ENCODE measurements at places on chromosomes 2 and 18. TPM values are rescaled to one million over a fixed set of nuclear protein-coding genes. Genes with fewer than 3 reads are reported as not detected.

GRCh38 chr2:106311041-106311370 lies 116.9 kb upstream of the UXS1 start:
- H3K4me3 ChIP-seq: no peak overlapping the region
- H3K27me3 ChIP-seq: no peaks in the 10 kb centered on the region
- no peaks in the 10 kb centered on the region for H3K4me1 ChIP-seq
- no peak overlapping the region for H3K27ac ChIP-seq

NYAP2 gene
- 0.14 TPM for total RNA-seq

DNA sequence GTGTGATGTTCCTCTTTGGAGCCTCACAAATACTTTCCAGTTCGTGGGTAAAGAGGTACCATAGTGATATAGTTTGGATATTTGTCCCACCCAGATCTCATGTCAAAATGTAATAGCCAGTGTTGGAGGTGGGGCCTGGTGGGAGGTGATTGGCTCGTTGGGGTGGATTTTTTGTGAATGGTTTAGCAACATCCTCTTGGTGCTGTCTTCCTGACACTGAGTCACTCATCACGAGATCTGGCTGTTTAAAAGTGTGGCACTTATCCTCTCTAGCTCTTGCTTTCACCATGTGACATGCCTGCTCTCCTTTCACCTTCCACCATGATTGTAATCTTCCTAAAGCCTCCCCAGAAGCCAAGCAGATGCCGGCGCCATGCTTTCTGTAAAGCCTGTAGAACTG lies 3.0 kb upstream of the CCDC93 start:
- no peak for DNase-seq
- no peaks in the 10 kb centered on the region for H3K36me3 ChIP-seq
- no peaks in the 10 kb centered on the region for H3K27me3 ChIP-seq

DNA sequence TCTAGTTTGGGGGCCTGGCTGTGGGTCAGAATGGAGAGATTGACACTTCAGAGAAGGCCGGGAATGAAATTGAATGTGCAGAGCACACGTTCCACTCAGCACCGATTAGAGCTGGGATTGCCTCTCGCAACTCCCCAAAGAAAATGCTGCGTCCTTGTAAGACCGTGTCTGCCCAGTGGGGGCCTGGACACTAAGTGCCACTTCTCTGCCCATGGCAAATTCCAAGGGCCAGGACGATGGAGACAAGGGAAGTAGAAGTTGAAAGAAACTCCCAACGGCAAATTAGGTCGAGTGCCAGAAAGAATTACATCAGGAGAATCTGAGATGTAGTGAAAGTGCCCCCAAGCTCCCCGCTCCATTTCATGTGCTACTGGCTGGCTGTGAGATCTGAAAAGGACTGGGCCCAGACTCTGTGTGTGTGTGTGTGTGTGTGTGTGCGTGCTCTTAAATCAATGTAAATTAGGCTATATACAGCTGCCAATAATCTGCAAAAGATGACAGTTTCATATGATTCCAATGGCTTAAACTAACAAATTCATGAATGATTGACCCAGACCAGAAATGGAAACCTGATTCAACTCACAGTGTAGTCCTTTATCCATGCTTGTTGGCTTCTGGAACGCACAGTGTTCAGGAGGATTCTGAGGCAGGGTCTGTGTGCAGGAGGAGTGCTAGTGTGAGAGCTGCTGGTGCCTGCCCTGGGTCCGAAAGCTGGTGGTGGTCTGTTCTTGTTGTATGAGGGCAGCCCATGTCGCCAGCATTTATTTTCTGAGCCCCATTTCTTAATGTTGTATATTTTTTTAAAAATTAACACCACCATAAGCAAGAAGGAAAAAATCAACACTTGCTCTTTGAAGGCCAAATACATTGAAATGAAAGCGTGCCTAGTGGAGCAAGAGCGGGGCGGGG lies 234.3 kb downstream of the AGAP1 start:
- H3K36me3 ChIP-seq: no peaks in the 10 kb centered on the region
- DNase-seq: no peak
- no peak overlapping the region for H3K4me3 ChIP-seq
- H3K4me1 ChIP-seq: peaks cover 25% of the 10 kb centered on the region
- H3K27me3 ChIP-seq: no peaks in the 10 kb centered on the region

SCN1A gene
- total RNA-seq: not detected

GRCh38 chr2:191693166-191693565 lies 15.2 kb downstream of the NABP1 start:
- H3K27ac ChIP-seq: no peak overlapping the region
- H3K4me3 ChIP-seq: no peak overlapping the region
- DNase-seq: no peak
- no peaks in the 10 kb centered on the region for H3K27me3 ChIP-seq

- H3K4me1 ChIP-seq: peaks cover 3% of the 10 kb centered on the region
- no peaks in the 10 kb centered on the region for H3K27me3 ChIP-seq
- no peak overlapping the region for H3K4me3 ChIP-seq
- no peak for DNase-seq
- H3K27ac ChIP-seq: no peak overlapping the region
These were observed 44.4 kb upstream of the ITPRID2 start for GRCh38 chr2:181847198-181847556.

DNA sequence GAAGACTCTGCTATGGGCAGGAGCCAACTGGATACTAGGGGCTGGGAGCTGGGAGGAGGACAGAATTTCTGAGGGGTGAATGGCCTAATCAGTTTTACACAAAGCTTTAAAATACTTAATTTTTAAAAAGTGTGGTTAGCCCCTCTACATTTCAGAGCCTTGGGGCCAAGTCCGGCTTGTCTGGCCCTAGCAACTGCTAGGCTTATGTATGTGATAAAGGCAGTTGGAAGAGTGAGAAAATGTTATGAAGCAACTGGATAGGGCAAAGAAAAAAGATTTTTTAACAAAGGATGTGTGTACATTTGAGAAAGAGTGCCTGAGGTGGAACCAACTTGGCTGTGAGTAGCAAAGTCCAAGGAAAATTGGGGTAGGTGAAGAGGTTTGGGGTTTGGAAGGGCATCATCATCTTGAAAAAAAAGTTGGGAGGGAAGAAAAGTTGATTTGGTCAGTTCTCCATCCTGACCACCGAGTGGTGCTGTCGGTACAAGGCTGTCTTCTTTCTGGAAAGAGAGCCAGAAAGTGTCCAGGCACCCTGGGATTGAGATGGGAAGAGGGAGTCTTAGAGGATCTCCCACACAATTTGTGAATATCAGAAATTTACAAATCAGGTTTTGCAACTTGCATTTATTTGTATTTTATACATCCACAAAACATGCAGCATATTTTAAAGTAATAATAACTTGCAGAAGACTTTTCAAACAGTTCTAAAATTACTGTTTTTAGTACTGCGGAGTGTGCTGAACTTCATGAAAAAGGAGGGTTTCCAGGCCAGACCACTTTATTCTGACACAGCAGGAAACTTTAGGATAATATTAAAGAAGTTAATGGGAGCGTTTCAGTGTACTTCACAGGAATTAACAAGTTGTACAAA lies 10.5 kb upstream of the CDK15 start:
- H3K36me3 ChIP-seq: no peaks in the 10 kb centered on the region
- DNase-seq: no peak
- peak overlapping the region; percentile 81 for H3K27ac ChIP-seq
- no peak overlapping the region for H3K4me3 ChIP-seq
- H3K27me3 ChIP-seq: no peaks in the 10 kb centered on the region

- H3K27ac ChIP-seq: peak within 1 kb of the TSS; percentile 96
- DNase-seq: peak; percentile 54
- no peaks in the 10 kb centered on the region for H3K36me3 ChIP-seq
- H3K27me3 ChIP-seq: no peaks in the 10 kb centered on the region
These were observed at the start of gene LBH for GRCh38 chr2:30231212-30231995. Gene LBH (plus strand): TSS chr2:30231534. CDS start chr2:30231739, 205 bp downstream.

DNA sequence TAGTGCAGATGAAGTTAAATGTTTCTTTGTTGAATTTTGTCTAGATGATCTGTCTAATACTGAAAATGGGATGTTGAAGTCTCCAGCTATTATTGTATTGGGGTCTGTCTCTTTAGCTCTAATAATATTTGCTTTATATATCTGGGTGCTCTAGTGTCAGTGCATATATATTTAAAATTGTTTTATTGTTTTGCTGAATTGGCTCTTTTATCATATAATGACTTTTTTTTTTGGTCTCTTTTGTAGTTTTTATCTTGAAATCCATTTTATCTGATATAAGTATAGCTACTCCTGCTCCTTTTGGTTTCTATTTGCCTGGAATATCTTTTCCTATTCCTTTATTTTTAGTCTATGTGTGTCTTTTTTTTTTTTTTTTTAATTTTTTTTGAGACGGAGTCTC lies 79.2 kb downstream of the COMMD1 start:
- DNase-seq: no peak
- no peaks in the 10 kb centered on the region for H3K36me3 ChIP-seq
- H3K27ac ChIP-seq: no peak overlapping the region

PLA2R1 gene
- total RNA-seq: 28.3 TPM

LAMA3 gene
- 34.2 TPM for total RNA-seq

DNA sequence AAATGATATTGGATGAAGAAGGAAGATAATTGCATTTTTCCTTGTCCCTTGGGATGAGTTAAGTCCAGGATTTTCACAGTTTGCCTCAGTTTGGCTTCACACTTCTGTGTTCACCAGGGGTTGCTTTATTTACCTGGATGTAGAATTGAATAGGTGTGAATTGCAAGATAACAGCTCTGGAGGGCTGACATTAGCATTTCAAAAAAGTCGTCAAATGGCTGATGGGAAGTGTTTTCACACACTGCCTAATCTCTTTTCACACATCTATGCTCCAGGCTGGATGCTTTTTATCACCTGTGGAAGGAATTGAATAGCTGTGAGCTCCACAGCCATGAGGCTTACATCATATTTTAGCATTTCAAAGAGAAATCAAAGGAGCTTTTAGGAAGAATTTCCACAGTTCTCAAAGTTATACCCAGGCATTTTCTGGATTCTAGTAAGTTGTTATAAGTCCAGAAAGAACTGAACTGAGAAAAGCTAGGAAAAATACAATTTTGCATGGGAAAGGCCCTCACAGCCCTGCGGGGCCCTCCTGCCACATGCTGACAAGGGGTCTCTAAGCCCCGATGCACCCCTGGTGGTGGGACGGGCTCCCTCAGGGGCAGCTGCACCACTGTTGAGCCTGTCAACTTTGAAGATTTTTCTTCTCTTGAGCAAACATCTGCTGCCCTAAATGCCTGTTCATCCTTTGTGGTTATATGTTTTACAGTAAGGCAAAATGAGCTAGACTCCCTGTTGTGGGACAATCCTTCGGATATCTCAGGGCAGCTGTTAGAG lies 43.9 kb downstream of the TEX51 start:
- no peak overlapping the region for H3K27ac ChIP-seq
- H3K4me3 ChIP-seq: no peak overlapping the region
- no peak for DNase-seq
- H3K36me3 ChIP-seq: no peaks in the 10 kb centered on the region

DNA sequence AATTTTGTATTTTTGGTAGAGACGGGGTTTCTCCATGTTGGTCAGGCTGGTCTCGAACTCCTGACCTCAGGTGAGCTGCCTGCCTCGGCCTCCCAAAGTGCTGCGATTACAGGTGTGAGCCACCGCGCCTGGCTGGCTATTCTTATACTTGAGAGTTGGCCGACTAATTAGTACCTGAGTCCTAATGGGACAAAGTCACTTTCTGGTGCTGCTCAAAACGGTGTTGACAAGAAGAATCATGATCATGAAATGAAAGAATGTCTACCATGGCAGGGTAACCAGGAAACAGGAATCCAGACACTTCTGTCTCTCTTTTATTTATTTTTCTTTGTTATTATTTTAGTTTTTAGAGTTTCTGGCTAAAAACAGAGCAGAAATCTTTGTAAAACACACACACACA lies 54.7 kb upstream of the RAB6D start:
- no peaks in the 10 kb centered on the region for H3K4me1 ChIP-seq
- no peak for DNase-seq
- H3K27me3 ChIP-seq: no peaks in the 10 kb centered on the region

DNA sequence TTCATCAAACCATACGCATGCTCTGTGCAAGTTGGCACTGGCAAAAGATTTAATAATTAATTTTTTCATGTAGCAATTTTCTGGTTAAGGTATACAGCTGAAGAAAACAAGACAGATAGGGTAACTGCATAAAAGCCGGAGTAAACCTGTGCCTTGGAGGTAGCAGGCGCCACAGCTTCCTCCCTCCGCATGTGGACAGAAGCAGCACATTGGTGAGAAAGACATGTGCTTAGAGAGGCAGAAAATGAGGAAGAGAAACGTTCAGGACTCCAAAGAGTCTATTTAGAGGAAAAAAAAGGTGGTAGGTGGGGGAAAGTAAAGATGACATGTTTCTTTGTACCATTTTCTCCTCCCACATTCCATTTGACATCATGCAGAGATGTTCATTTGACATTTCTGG lies 9.3 kb downstream of the ST6GAL2 start:
- H3K27me3 ChIP-seq: no peaks in the 10 kb centered on the region
- no peak overlapping the region for H3K4me3 ChIP-seq
- peaks cover 32% of the 10 kb centered on the region for H3K4me1 ChIP-seq
- H3K27ac ChIP-seq: peak overlapping the region; percentile 36
- no peaks in the 10 kb centered on the region for H3K36me3 ChIP-seq

DNA sequence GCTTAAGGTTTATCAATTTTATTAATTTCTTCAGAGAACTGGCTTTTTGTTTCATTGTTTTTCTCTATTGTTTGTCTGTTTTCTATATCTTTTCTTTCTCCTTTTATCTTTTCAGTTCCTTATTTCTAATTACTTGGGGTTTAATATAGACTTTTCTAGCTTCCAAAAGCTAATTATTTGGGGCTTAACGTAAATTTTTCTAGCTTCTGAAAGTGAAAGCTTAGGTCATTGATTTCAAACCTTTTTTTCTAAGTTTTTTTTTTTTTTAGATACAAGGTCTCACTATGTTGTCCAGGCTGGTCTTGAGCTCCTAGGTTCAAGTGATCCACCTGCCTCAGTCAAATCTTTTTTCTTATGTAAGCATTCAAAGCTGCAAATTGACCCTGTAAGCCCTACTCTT lies 266.6 kb downstream of the CAMKMT start:
- no peaks in the 10 kb centered on the region for H3K27me3 ChIP-seq
- no peaks in the 10 kb centered on the region for H3K36me3 ChIP-seq
- no peak overlapping the region for H3K27ac ChIP-seq
- H3K4me3 ChIP-seq: no peak overlapping the region
- H3K4me1 ChIP-seq: no peaks in the 10 kb centered on the region

DNA sequence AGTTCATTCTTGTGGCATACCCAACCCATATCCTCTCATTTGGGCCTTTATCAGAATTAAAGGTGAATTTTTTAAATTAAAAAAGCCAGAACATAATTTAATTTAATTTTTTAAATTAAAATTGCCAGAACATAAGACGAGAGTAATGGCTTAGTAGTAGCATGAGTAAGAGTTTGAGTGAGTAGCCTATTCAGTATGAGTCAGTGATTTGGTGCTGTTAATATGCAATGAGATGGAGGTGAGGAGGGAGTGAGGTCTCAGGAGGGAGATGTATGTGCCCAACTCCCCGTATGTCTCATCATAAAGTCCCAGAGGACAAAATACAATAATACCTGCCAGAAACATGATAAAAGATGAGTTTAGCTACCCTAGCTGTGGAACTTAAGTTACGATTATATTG lies 115.3 kb upstream of the THOC1 start:
- H3K27ac ChIP-seq: no peak overlapping the region
- no peak for DNase-seq
- no peaks in the 10 kb centered on the region for H3K36me3 ChIP-seq
- H3K4me1 ChIP-seq: peaks cover 9% of the 10 kb centered on the region
- H3K27me3 ChIP-seq: no peaks in the 10 kb centered on the region
- no peak overlapping the region for H3K4me3 ChIP-seq

POTEC gene
- total RNA-seq: not detected

GPR45 gene
- not detected for total RNA-seq

- H3K4me3 ChIP-seq: no peak overlapping the region
- H3K27me3 ChIP-seq: no peaks in the 10 kb centered on the region
- no peak overlapping the region for H3K27ac ChIP-seq
- H3K4me1 ChIP-seq: no peaks in the 10 kb centered on the region
- H3K36me3 ChIP-seq: no peaks in the 10 kb centered on the region
These were observed 535.4 kb upstream of the RAB6C start for GRCh38 chr2:129443865-129444739.

HOXD1 gene
- 0.71 TPM for total RNA-seq

All from thoracic aorta (tissue), 2 donors.